Head of caudate nucleus (tissue), 42 donors: ENCODE measurements at places on chromosomes 2 and 18.

DNA sequence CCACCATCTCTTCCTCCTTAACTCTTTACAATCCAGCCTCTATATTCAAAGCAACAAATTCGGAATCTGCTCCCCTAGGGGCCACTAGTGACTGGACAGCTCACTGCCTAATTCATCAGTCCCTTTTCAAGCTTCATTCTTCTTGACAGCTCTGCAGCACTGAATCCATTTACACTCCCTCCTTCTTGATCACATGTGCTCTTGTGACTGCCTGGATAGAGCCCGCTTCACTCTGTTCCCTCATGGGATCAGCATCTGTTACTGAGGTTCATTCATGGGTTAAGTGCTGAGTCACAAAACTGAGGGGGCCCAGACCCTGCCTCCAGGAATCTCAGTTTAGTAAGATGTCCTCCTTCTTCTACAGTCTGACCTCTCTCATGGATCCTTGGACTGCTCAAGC lies 81.5 kb downstream of the CYRIA start:
- DNase-seq: no peak

GRCh38 chr2:168562971-168563370 lies 106.9 kb downstream of the CERS6 start:
- DNase-seq: no peak

GRCh38 chr2:30705711-30706533 lies 101.3 kb downstream of the CAPN13 start:
- no peak for DNase-seq

- DNase-seq: no peak
Measured at GRCh38 chr18:13267431-13267873, 48.9 kb downstream of the LDLRAD4 start.

- DNase-seq: no peak
Measured at GRCh38 chr18:24396082-24396633, 1.5 kb downstream of the OSBPL1A start.

DNA sequence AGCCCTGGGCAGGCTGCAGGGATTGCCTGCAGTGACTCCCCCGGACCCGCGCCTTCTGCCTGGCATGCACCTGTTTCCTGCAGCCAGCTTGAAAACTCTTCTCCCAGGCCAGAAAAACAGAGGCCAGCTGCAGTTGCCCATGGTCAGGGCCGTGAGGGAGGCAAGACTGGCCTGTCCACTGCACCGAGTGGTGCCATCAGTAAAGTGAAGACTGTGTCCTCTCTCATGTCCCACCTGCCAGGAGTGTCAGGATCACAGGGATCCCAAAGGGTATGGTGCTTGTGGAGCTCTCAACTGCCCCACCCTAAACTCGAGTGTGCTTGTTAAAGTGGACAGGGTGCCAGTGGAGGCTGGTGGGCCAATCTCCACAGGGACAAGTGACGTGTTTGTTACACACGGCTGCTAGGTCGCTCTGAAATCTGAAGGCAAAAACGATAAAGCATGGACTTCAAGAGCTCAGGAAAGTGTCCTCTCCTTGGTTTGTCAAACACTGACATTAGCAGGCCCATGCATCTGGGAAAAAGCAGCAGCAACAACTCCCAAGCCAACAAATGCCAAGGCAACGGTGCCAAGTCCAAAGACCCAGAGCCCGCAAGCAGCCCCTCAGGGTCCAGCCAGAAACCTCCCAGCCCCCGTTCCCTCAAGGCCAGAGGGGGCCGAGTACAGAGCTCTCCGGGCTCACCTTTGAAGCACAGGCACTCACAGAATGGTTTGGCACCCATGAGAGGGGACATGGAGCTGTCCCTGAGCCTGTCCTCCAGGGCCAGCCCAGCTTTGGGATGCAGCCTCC lies 213.2 kb downstream of the HDAC4 start:
- DNase-seq: no peak

- DNase-seq: no peak
Measured at GRCh38 chr18:75159646-75160356, 49.1 kb downstream of the PTGR3 start.

GRCh38 chr2:130336877-130337734 lies 5.6 kb upstream of the IMP4 start:
- peak; percentile 76 for DNase-seq

- no peak for DNase-seq
Measured at GRCh38 chr2:67896076-67896475, 166.7 kb downstream of the C1D start.

DNA sequence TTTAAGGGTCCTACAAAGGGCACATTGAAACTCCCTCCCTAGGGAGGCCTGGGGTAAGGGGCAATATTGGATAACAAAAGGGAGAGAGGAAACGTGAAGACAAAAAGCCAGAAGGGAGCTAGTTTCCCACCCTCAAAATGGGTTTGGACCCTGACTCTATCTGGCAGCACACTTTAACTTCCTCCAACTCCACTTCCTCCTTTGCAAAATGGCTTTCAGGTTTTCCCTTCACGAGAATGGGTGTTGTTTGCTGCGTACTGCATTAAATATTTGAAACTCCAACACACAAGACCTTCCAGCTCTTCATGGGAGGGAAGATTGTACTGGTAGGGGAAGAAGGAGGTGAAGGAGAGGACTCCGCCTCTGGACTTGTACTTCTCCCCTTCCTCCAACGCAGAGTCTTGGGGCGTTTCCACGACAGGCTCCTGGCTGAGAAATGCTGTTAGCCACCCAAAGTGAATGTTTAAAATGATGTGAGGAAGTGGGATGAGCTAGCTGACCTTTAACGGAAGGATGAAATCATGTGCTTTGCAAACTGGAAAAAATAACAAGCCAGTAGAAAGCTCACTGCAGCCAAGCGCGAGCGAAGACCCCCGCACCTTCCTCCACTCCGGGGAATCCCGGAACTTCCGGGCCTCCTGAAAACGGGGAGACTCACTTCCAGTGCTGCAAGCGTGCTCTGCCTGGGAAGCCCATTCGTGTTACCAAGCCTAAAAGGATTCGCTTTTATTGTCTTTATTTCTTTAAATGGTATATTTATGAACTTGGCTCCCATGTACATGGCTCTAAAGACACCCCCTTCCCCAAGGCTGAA lies 85.6 kb downstream of the VIT start:
- DNase-seq: no peak

- no peak for DNase-seq
Measured at GRCh38 chr2:31322371-31322770, 88.4 kb downstream of the EHD3 start.

- no peak for DNase-seq
Measured at GRCh38 chr2:177665948-177666347, 273.4 kb downstream of the AGPS start.

DNA sequence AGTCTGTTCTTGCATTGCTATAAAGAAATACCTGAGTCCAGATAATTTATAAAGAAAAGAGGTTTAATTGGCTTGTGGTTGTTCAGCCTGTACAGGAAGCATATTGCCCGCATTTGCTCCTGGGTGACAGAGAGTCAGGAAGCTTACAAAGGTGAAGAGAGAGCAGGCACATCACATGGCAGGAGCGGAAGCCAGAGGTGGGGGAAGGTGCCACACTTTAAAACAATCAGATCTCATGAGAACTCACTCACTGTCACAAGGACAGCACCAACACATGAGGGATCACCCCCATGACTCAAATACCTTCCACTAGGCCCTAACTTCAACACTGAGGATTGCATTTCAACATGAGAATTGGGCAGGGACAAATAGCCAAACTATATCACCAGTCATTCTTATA lies 124.8 kb upstream of the COL5A2 start:
- DNase-seq: no peak
